ENCODE measurements at places on chromosomes 4 and X.

- DNase-seq: no peak
These were observed 276.0 kb downstream of the UNC5C start for GRCh38 chr4:95272797-95273196.

DNA sequence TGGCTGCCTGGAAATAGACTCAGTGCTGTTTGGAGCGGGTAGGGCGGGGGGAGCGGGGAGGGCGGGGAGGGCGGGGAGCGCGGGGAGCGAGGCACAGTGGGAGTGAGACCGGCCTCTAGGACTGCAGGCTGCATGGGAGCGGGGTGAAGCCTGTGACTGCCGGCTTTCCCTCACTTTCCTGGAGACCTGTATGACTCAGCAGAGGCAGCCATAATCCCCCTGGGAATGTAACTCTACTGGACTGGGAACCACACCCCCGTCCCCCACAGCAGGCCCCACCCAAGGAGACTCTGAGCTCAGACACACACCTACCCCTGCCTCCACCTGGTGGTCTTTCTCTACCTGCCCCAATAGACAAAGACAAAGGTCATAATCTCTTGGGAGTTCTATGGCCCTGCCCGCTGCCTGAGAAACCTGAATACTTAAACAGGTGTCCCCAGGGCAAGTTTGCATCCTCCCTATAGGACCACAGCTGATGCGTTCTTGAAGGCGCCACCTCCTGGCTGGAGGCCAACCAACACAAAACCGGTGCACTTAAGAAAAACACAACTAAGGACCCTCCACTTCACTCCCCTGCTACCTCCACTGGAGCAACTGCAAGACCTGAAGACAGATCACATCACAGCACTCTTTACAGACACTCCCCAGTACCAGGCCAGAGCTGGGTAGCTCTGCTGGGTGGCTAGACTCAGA lies 18.0 kb downstream of the HDAC8 start:
- no peak for DNase-seq

DNA sequence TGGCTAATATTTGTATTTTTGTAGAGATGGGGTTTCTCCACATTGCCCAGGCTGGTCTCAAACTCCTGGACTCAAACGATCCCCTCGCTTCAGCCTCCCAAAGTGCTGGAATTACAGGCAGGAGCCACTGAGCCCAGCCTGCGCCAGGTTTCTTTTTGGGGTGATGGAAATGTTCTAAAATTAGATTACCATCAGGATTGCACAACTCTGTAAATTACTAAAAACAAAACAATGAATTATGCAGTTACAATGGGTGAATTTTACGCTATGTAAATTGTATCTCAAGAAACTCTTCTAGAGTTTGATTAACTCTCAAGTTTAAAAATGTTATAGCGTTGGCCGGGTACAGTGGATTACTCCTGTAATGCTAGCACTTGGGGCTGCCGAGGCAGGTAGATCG lies 118.9 kb upstream of the TBL1X start:
- DNase-seq: no peak

- DNase-seq: no peak
These were observed 41.0 kb upstream of the UCP1 start for GRCh38 chr4:140609548-140610425.

DNA sequence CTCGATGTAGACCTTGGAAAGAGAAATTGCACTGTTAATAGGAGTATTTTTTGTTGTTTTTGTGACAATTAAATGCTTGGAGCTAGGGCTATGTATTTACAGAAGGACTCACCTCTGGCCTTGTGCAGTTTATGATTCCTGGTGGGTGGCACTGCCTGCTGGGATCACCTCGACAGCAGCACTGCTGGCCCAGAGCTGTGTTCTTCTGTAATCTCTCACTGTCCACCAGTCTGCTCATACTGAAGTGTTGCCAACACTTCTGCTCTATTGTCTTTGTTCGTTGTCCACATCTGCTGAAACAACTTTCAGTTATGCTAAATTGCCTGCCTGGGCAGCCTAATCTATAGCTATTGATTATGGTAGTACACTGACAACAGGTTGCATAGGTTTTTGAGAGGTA lies 194.4 kb upstream of the ANK2 start:
- no peak for DNase-seq

- DNase-seq: no peak
These were observed 267.2 kb downstream of the FBXO8 start for GRCh38 chr4:174016251-174016650.

- DNase-seq: no peak
These were observed 101.0 kb upstream of the TLR2 start for GRCh38 chr4:153582954-153583702.

DNA sequence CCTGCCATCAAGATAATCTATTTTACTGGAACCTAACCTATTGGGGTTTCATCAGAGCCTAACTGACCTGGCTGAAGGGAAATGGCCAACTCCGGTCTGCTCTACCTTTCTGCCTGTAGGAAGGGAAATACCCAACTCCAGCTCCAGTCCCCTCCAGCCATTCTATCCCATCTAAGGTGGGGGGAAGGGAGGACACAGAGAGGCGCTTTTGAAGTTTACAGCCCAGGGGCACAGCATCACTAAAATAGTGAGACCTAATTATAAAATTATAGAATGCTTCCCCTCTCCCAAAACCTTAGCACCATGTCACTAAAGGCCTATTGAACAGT lies 27.8 kb upstream of the ACSL4 start:
- no peak for DNase-seq

DNA sequence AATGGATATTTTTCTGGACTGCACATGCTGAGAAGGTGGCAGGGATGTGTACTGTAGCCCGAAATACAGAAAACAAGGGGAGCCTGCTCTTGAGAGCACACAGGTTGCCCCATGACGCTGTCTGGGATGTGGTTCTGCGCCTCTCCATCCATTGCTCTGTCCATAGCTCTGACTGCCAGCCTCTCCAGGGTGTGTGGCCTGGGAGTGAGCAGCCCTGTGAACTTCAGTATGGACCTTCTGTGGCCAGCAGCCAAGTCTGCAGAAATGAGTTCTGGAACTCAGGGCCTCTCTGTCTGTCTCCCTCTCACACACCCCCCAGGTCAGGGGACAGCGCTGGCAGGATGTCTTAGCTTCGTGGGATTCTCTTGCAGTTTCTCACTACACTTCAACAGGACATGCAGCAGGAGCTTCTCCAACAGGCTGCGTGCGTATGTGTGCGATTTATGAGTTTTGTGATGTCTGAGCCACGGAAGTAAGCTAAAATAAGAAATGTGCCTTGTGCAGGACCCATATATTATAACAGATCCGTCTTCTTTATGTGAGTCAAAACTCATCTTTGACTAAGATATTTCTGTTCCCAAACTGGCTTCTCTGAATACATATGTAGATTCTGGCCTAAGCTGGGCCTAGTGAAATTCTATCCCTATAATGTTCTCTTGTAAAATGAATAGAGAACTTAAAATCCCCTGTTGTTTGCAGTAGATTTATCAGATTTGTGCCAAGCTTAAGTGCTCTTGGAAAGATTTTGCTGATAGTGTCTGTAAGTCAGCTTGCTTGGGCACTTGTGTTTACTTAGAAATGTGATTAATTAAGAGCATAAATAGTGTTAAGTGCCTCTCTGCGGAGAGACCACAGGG lies 40.0 kb downstream of the PROM1 start:
- peak; percentile 45 for DNase-seq

GRCh38 chr4:83149865-83150652 lies 35.5 kb upstream of the PLAC8 start:
- no peak for DNase-seq

DNA sequence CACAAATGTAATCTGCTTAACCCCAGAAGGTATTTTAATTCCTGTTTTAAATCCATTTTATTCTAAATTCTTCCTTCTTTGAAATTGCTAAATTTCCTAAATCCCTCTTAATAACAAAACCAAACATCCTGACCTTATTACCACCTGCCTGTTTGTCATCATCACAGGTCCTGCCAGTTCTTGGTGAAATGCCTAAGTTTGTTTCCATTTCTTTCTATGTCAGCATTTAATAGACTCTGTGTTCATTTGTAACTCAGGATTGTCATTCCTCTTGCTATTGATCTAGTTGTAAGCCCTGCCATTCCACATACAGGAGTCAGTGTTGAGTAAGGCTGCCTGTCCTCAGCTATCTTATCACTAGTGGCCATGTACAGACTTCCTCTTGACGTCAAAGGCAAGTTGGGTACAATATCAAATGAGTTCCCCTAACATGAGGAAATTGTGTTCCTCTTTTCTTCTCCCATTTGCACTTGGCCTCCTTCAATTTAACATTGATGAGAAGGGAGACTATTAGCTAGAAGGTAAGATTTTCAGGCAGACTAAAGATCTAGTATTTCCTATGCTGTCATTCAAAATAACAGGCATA lies 440.1 kb downstream of the AFF2 start:
- DNase-seq: no peak

DNA sequence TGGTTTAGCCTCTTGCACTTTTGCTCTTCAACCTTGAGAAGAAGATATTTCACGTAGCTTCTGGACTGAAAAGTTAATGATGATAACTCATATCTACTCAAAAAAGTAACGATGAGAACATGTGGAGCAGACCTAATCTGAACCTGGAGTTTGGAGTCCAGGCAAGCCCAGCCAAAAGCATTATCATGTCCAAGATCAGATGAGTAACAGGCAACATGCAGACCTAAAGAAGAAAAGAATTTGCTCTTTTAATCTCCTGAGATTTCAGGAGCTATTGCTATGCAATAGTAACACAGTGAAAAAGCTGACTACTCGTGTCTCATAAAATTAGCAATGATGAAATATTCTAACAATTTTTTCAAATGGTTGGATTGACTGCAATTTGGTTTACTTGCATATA lies 21.8 kb upstream of the PPA2 start:
- no peak for DNase-seq

- DNase-seq: peak; percentile 67
These were observed 2340.7 kb downstream of the PCDH7 start for GRCh38 chr4:33060674-33061542.

DNA sequence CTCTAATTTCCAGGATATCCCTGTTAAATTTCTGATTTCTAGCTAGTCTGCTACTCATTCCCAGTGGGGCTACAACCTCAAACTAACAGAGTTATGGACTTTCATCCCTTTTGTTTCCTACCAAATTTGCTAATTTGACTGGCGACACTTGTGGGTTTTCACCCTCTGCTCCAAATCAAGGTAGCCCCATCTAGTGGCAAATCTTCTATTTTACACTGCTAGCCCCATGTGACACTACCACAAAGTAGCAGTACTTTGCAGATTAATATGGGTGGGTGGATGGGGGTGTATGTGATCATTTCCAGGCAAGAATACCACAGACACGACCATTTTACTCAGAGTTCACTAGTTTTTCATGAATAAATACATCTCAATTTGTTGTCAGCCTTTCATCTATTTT lies 150.3 kb downstream of the MSL3 start:
- no peak for DNase-seq

- no peak for DNase-seq
These were observed 13.8 kb upstream of the PGM2 start for GRCh38 chr4:37812713-37813112.

GRCh38 chr4:169640261-169640870 lies 20.0 kb downstream of the CLCN3 start:
- DNase-seq: no peak

- peak; percentile 29 for DNase-seq
These were observed 1.0 kb upstream of the RNF150 start for GRCh38 chr4:141133999-141134995.

DNA sequence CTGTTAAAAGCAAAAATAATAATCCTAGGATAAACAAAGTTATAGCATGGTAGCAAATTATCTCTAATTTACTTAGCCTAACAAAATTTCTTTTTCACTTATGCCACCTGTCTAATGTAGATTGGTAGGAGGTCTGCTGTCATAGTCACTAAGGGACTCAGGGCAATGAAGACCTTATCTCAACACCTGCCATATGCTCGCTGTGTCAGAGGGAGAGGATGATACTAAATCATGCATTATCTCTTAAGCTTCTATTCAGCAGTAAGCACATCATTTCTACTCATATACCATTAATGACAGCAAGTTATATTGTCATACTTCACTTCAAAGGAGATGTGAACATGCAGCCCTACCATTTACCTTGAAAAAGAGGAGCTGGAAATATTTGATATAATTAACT lies 44.1 kb downstream of the AFM start:
- no peak for DNase-seq

- DNase-seq: no peak
These were observed 106.8 kb upstream of the PNPLA4 start for GRCh38 chrX:8034058-8034457.

DNA sequence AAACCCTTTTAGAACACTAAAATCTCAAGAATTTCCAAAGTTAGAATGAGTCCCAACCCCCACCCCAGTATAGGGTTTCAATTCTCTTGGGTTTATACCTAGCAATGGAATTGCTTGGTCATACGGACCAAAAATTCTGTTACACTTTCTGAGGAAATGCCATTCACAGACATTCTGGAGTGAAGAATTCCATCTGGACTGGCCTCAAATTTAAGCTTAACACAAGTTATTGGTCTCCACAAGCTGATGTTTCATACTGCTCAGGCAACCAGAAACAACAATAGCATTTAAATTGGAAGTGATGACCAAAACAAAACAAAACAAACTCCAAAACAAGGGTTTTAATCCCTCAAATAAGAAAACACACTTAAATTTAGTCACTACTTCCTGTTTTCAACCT lies 51.1 kb downstream of the GPC4 start:
- no peak for DNase-seq

DNA sequence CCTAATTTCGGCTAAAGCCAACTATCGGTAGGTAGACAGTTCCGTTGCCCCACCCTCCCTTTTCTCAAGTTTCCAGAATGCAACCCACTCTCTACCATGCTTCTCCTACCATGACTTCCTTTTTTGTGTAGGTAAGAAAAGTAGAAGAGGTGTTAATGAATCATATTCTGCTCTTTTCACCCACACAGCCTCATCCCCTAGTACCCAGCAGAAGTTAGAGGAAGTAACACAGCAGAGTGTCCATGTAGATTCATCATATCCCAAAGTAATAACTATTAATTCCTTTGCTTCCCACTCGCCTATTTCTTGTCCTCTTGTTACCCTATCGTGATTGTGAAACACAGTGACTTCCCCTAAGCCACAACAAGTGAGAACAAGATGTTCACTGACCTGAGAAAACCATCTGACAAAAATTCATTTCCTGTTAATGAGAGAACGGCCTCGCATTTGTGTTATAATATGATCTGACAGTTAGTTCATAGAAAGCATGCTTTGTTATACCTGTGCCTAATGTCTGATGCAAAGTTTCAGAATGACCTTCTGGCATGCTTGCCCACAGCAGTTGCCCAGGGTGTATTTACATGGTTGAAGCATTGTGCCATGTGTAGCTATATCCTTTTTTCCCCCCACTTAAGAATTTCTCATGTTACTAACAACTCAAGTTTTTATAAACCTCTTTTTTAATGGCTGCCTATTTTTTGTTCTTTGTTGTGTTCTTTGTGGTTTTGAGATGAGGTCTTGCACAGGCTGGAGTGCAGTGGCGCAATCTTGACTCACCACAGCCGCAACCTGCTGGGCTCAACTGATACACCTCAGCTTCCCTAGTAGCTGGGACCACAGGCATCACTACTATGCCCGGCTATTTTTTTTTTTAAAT lies 185.6 kb downstream of the RAP1GDS1 start:
- no peak for DNase-seq

- DNase-seq: no peak
These were observed 566.5 kb downstream of the ANKRD50 start for GRCh38 chr4:124146068-124146467.
